ENCODE measurements at places on chromosomes 3 and 15.

DNA sequence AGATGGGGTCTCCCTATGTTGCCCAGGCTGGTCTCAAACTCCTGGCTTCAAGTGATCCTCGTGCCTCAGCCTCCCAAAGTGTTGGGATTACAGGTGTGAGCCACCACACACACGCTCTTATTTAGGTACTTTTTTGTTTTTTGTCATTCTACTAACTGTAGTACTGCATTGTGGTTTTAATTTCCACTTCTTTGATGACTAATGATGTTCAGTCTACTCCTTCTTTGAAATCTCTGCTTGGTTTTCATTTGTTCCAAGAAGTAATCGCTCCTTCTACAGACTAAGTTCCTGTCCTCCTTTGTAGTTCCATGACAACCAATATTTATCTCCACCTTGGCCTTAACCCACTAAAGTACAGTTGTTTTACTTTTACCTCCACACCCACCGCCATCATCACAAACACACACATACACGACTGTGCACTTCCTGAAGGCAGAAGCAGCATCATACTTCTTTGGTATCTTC is 529 bp upstream of the DLEC1 start:
- no peak for DNase-seq

- DNase-seq = no peak
Observed at GRCh38 chr15:80870893-80871292, 91.7 kb downstream of the CEMIP start.

GRCh38 chr15:73346735-73347312 is 21.9 kb downstream of the HCN4 start:
- DNase-seq = peak; percentile 35

GRCh38 chr15:100229181-100230163 is 112.3 kb downstream of the ADAMTS17 start:
- DNase-seq = no peak
